CD4-positive, CD25-positive, alpha-beta regulatory T cell (primary cell): ENCODE measurements at places on chromosomes 6 and 20. TPM values are rescaled to one million over a fixed set of nuclear protein-coding genes. Genes with fewer than 3 reads are reported as not detected.
A peak's percentile ranks its signal among the peaks of the same experiment; 100 is the strongest.

Gene SYCP2
- 1.2 TPM for polyA plus RNA-seq

GRCh38 chr6:16292432-16292831, 54.0 kb downstream of the GMPR start:
- H3K4me3 ChIP-seq: no peak overlapping the region
- H3K4me1 ChIP-seq: no peaks in the 10 kb centered on the region
- H3K27ac ChIP-seq: no peak overlapping the region
- H3K27me3 ChIP-seq: peaks cover 2% of the 10 kb centered on the region
- no peaks in the 10 kb centered on the region for H3K36me3 ChIP-seq
- no peak for DNase-seq

DNA sequence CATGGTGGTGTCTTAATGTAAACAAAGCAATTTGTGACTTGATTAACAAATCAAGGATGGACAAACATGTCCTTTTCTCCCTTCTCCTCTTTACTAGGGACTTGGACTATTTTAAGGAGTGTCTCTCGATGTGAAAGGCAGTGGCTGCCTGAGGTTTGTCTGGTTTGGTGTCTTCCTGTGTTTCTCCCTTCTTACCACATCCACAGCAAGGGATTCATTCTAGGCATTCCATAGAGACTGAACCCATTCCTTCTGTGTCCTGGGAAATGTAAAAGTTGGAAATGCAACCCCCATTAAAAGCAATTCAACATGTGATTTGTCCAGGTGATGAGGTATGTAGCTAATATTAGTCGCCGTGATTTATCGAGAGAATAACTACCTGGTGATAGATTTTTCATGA, 15.9 kb downstream of the NRN1 start:
- no peaks in the 10 kb centered on the region for H3K36me3 ChIP-seq
- DNase-seq: no peak
- peaks cover 48% of the 10 kb centered on the region for H3K27me3 ChIP-seq

- H3K4me3 ChIP-seq: no peak overlapping the region
- DNase-seq: no peak
- no peaks in the 10 kb centered on the region for H3K4me1 ChIP-seq
These were observed 228.1 kb downstream of the PRL start for GRCh38 chr6:22068561-22069305.

Gene RPL10A
- polyA plus RNA-seq: 1,343 TPM

DNA sequence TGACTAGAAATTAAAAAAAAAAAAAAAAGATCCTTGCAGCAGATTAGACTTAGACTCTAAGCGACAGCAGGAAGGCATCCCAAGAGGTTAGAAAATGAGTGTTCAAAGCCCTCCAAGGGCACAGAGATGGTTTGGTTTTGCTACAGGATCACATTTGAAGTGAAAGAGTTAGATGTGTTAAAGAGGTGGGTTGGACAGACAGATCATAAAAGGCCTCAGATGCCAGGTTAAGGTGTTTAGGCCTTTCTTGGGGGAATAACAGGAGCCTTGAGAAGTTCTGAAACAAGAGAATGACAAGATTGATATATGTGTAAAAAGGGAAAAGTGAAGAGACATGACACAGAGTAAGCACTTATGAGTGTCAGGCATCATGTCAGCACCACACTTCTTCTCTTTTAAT, 107.5 kb downstream of the FYN start:
- peak overlapping the region; percentile 89 for H3K4me3 ChIP-seq
- peak overlapping the region; percentile 98 for H3K27ac ChIP-seq
- peaks cover 100% of the 10 kb centered on the region for H3K4me1 ChIP-seq
- peaks cover 9% of the 10 kb centered on the region for H3K36me3 ChIP-seq
